NCI-H1694 treated with DMSO at 0.1 percent for 48 hours (cell line): ENCODE measurements at places on chromosomes 11 and 22.

DNA sequence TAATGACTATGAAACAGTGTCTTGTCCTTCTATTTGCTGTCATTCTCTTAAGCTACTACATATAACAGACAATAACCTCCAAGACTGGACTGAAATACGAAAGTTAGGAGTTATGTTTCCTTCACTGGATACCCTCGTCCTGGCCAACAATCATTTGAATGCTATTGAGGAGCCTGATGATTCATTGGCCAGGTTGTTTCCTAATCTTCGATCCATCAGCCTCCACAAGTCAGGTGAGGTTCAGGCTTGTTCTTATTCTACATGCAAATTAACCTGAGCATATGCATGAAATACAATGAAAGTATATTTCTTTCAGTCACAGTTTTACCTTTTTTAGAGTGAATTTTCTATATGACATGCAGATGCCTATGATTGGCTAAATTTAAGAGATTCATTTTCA, 31.2 kb downstream of the TBCEL start:
- DNase-seq = no peak

- DNase-seq = no peak
Observed at GRCh38 chr11:417652-418342, 3.0 kb upstream of the SIGIRR start.

- DNase-seq = no peak
Observed at GRCh38 chr11:13343067-13343466, 65.5 kb downstream of the BMAL1 start.

- DNase-seq = no peak
Observed at GRCh38 chr11:113397212-113397611, 9.6 kb downstream of the ANKK1 start.

DNA sequence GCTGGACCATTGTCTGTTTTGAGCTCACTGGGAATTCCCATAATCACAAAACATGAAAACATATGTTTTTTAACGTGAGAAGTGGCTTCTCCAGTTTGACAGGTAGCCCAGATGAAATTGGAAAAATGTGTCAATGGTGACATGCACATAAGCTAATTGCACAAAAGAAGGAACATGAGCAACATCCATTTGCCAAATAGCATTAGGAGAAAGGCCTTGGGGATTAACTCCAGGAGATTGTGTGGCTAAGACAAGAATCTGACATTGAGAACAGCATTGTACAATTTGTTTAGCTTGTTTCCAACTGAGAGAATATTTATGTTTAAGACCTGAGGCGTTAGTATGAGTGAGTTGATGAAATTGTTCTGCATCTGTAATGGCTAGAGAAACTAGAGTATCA, 147.0 kb upstream of the API5 start:
- no peak for DNase-seq

DNA sequence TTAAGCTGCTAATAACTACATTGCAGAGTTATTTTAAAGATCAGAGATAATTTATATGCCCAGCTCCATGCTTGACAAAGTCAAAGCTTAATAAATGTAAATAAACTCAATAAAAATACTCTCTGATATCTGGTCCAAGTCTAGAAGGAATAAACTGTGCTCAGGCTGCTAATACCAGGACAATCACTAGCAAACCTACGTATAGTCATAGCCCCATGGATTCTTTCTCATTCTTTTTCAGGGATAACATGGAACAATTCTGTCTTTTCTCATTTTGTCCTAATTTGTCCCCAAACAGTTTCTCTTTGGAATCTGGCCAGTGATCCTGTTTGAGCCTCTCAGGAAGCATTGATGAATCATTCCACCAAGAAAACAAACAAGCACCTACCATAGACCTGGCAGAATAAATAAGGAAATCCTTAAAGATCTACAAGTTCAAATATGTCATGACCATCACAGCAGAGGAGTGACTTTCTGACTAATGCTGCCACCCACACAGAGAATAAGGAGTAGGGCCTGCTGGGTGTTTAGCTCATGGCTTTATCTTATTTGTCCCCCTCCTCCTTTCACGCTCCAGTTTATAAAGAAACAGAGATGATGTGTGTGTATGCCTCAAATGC, 14.1 kb upstream of the B3GNT6 start:
- no peak for DNase-seq

DNA sequence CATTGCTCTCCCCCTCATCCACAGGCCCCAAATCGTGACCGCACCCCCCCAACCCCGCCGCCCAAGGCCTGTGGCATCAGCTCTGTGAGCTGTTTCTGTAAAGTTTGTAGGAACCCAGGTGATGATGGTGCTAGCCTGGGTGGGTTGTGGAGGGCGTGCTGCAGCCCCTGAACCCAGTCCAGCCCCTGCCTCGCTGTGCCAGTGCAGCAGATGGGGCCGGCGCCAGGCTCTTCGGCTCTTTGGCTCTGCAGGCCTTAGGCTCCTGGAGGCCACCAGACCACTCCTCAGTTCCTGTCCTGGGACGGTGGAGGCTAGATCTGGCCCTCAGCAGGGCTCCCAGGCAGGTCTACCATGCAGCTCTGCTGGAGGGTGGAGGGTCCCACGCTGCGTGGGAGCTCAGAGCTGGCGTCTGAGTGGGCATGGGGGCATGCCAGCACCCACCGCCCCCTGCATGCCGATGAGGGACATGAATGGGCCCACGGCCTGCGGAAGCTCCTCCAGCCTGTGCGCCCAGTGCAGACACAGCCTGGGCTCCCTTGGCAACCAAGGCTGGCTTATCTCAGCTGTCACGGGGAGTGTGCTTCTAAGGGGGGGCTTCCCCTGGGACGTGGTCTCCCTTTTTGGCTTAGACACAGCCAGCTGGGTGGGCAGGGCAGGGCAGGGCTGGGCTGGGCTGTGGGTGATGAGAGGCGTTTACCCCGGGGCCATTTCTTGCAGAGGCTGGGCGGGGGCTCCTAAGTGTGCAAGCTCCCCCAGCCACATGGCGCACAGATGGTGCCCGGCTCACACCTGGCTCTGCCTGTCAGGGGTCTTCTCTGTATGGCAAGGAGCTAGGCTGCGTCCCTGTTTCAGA, 1187.6 kb downstream of the BRD1 start:
- DNase-seq = peak; percentile 88

- no peak for DNase-seq
Observed at GRCh38 chr11:34540870-34541269, 27.3 kb upstream of the ELF5 start.

GRCh38 chr22:19233189-19233661, 54.7 kb upstream of the SLC25A1 start:
- DNase-seq = no peak

DNA sequence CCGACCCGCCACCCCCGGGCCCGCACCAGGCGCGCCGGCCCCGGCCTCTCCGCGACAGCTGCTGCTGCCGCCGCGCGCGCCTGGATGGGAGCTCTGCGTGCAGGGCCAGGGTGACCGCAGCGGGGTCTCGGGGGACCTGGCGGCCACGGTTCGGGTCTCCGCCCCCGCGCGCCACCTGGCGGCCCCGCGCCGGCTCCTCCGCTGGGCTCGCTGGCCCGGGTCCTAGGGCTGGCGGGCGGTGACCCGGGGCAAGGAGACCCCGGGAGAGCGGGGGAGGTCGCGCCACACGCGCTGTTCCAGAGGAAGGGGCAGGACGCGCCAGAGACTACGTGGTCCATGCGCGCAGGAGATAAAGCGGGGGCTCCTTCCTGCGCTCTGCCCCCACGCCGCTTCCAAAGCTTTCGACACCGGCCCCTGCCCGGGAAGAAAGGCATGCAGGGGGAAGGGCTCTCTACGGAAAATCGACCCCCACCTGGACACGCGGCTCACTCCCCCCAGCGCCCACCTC, 562 bp downstream of the SHANK2 start:
- DNase-seq = no peak

DNA sequence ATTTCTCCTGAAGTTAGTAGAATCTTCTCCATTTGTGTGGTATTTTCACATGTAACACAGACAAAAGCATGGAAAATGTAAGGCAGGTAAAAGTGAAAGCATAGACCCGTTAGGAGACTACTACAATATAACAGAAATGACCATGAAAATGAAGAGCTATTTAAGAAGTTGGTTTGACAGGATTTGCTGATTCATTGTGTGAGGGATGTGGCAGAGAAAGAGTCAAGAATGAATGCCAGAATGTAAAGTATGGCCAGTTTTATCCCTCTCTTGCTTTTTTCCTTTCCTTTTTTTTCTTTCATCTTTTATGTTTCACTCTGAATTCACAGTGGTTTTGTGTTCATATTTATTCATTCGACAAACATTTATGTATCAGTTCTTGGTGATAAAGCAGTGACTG, 115.9 kb downstream of the ARFGAP2 start:
- no peak for DNase-seq

DNA sequence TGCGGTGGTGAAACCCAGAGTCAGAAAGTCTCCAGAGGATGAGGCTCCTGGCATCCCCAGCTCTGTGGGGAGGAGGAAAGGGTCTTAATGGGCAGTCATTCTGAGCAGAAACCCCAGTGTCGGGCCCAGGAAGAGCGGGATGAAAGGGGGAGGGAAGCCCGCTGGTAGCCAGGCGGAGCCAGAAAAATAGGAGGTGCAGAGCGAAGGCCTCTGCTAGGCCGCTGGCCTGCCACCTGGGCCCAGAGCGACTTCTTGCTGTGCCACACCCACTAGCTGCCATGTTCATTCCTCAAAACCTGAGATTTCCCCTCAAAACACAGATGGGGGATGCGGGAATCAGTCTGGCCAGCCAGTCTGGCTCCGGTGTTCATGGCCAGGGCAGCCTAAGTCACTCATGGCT, 650 bp upstream of the POU2AF3 start:
- DNase-seq = no peak

DNA sequence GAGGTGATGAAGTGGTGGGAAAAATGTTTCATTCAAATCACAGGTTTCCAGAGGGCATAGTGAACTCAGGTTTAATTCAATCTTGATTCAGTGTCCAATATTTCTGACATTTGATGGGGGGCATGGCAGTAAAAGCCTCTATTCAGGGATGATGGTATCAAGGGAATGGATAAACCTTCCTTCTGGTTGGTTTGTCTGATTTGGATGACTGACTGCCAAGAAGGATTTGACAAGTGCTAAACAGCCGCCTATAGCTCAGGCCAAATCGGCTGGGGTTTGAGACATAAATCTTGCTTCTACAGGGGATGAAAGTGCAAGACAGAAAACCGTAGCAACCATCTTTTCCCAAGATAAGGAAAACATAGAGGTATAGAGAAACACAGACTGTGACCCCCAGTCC, 121.8 kb upstream of the C11orf87 start:
- DNase-seq = no peak
